ENCODE measurements at places on chromosomes 7 and 10.

DNA sequence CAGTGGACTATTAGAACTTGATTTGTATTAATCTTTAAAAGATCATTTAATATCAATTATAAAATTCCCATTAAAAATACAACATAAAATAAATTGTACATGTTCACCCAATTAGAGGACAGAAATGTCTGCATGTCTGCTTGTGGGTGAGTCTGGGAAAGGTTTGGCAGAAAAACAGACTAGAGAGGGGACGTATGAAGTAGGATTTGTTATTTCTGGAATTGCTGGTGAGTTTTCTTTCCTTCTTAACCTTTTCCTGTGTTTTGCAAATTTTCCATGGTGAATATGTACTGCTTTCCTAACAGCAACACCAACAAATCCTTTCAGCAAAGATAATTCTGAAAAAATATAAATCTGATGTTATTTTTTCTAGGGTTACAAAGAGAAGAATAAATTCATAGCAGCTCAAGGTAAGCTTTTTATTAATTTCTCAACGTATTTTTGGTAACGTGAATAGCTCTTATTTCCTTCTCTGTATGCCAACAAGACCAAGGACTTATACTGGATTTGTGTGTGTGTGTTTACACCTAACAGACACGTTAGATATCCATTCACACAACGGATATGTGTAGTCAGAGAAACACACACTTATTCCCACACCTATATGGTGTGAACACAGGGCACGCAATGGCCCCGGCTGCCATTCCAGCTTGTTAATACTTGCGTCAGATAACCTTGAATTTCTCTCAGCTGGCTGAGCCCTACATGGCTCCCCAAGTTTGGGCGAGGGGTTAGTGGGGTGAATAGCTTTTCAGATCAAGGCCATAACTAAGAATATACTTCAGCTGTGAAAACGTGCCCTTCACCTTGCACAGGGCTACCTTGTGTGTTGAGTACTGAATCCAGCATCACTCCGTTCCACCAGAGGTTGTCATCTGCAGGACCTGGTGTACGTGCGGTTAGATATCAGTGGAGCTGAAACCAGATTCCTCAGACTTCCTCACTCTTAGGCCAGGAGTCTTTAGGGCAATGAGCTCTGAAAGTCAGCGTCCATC lies 64.6 kb downstream of the MKI67 start:
- no peak overlapping the region for H3K4me3 ChIP-seq
- no peaks in the 10 kb centered on the region for H3K4me1 ChIP-seq
- H3K36me3 ChIP-seq: no peaks in the 10 kb centered on the region
- peak overlapping the region; percentile 69 for H3K27ac ChIP-seq
- H3K27me3 ChIP-seq: no peaks in the 10 kb centered on the region

DNA sequence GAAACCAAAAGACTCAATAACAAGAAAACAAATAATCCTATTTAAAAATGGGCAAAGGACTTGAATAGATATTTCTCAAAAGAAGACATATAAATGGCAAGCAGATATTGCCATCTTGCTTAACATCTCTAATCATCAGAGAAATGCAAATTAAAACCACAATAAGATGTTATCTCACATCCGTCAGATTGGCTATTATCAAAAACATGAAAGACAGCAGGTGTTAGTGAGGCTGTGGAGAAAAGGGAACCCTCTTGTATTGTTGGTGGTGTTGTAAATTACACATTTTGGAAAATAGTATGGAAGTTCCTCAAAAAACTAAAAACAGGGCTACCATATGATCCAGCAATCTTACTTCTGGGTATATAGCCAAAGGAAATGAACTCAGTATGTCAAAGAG lies 25.7 kb downstream of the OPALIN start:
- no peaks in the 10 kb centered on the region for H3K36me3 ChIP-seq
- H3K27ac ChIP-seq: no peak overlapping the region
- H3K4me1 ChIP-seq: peaks cover 4% of the 10 kb centered on the region
- no peaks in the 10 kb centered on the region for H3K27me3 ChIP-seq
- no peak overlapping the region for H3K4me3 ChIP-seq
- DNase-seq: no peak

- no peaks in the 10 kb centered on the region for H3K36me3 ChIP-seq
- DNase-seq: no peak
- no peak overlapping the region for H3K27ac ChIP-seq
- no peaks in the 10 kb centered on the region for H3K27me3 ChIP-seq
- no peaks in the 10 kb centered on the region for H3K4me1 ChIP-seq
Observed at GRCh38 chr10:116669832-116670644, 49.3 kb downstream of the PNLIPRP2 start.

- no peak for DNase-seq
- no peaks in the 10 kb centered on the region for H3K27me3 ChIP-seq
- H3K4me1 ChIP-seq: no peaks in the 10 kb centered on the region
- H3K4me3 ChIP-seq: no peak overlapping the region
- H3K36me3 ChIP-seq: no peaks in the 10 kb centered on the region
Observed at GRCh38 chr7:36288501-36288900, 101.2 kb upstream of the ANLN start.

- DNase-seq: peak; percentile 40
- no peaks in the 10 kb centered on the region for H3K36me3 ChIP-seq
- H3K4me1 ChIP-seq: no peaks in the 10 kb centered on the region
- no peak overlapping the region for H3K4me3 ChIP-seq
- H3K27me3 ChIP-seq: no peaks in the 10 kb centered on the region
Observed at GRCh38 chr10:1199897-1200721, 143.9 kb downstream of the WDR37 start.
